ELF-1 (cell line): ENCODE measurements at places on chromosomes 12 and 14.

- no peak for DNase-seq
Measured at GRCh38 chr14:61512026-61512834, 183.1 kb upstream of the HIF1A start.

- DNase-seq, result peak; percentile 51
Measured at GRCh38 chr12:13661005-13661887, 320.2 kb downstream of the GRIN2B start.

- peak; percentile 50 for DNase-seq
Measured at GRCh38 chr12:57836442-57837375, 9.8 kb downstream of the CTDSP2 start.

GRCh38 chr12:20557096-20557495, 138.0 kb upstream of the SLCO1C1 start:
- no peak for DNase-seq

DNA sequence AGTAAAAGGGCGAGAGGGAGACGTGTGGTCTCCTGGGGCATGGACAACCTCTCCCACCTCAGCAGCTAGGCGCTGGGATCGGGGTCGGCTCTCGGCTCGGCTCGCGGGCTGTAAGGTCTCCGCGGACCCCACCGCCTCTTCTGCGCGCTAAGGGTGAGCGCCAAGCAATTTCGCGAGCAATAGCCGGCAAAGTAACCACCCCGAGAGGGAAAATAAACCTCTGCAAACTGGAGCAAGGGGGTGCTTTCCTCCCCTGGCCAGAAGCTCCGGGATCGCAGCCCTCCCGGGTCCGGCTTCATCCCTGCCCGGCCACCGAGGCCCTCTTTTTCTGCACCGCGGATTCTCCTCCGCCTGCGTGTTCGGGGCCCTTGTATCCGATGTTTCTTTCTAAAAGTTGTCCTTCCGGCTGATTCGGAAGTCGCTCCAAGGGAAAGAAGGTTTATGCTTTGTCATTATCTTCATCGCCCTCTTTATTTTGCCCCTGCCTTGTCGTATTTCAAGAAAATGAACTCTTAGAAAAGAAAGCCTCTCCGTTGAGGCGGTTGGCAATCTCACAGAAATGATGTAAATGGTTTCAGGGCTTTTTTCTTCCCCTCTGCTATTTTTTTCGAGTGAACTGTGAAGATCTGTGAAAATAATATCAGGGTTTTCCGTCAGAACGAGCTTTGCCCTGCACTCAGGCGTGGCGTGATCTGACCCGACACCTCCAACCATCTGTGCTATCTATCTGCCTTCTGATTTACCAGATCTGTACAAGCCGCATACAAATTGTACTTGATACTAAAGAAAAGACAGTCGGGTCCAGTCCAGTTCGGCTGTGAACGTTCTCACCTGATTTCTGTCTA, 1.7 kb upstream of the SIX6 start:
- DNase-seq, result peak; percentile 38

DNA sequence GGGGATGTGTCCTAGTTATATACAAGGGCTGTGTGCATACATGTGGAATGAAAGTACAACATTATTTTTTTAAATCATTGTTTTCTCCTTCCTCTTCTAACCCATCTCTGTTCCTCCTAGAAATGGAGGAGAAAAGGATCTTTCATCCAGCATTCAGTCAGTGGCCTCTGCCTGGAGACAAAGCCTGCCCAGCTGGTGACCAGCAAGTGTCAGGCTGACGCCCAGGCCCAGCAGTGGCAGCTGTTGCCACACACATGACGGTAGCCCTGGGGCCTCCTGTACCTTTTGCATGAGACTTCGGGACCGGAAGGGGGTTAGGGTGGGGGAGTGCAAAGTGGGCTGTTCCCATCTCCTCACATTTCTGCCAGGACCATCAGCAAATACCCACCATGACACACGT, 46.2 kb downstream of the ERH start:
- no peak for DNase-seq

GRCh38 chr14:98309591-98309990, 962.4 kb downstream of the BCL11B start:
- no peak for DNase-seq

DNA sequence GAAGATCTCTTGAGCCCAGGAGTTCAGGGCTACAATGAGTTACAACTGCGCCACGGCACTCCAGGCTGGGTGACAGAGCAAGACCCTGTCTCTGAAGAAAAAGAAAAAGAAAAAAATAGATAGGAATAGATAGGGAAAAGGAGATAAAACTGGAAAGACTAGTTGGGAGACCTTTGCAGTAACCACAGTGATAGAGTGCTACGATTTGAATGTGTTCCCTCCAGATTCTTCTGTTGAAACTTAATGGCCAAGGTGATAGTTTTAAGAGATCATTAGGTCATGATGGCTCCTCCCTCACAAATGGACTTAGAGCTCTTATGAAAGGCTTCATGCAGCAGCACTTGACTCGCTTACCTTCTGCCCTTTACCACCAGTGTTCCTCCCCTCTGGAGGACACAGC, 13.5 kb upstream of the ATF1 start:
- DNase-seq, result no peak

DNA sequence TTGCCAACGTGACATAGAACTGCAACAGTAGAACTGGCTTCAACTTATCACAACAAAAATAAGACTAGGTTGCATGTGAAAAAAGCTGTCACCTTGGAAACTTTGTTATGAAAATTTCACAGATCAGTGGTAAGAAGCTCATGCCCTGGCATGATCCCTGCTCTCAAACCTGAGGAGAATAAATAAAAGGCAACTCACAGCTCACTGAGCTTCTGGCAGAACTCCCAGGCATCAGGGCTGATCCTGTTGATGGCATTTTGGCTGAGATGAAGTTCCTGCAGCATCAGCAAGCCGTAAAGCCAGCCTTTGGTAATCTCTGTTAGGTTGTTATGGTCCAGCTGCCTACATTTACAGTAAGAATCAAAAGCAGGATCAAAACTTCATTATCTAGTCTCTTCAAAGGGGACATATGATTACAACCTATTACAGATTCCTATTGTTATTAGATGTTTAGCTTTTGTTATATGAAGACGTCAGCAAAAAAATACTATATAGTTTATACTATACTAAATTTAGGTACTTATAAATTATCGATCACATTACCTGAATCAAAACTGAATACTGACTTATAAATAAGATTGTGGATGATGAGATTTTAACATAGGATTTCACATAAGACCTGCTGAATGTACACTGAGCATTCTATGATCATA, 32.0 kb downstream of the LRIG3 start:
- no peak for DNase-seq

- DNase-seq, result no peak
Measured at GRCh38 chr12:41053046-41053445, 135.1 kb upstream of the PDZRN4 start.

DNA sequence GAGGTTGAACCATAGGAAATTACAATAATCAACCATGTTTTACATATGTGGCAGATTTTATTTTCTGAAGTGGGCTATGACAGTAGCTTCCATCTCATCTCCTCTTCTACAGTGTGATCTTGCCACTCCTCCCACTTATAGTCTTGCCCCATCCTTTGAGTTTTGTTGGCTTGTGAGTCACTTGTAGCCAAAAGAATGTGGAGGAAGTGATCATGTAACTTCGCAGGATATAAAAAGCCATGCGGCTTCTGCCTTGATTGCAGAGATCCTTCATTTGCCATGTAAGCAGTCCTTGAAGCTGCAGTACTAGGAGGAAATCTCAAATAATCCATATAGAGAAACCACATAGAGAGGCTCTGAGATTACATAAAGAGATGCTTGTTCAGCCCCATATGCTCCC, 13.7 kb upstream of the ZNF84 start:
- DNase-seq, result no peak

DNA sequence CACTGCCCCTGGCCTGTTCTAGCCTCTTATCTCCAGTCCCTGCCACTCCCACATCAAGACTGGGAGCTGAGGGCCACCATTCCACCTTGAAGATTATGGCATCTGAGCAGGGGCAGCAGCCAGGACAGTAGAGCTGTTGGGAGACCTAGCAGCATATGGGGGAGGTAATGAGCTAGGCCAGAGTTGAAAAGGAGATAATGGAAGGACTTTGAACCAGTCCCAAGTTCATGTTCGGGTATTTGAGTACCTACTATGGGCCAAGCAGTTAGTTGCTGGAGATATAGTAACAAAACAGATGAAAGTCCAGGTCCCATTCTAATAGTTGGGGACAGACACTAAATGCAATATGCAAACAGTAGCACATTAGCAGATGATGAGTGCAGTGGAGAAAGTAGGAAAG, 151.5 kb downstream of the PLXNC1 start:
- no peak for DNase-seq

DNA sequence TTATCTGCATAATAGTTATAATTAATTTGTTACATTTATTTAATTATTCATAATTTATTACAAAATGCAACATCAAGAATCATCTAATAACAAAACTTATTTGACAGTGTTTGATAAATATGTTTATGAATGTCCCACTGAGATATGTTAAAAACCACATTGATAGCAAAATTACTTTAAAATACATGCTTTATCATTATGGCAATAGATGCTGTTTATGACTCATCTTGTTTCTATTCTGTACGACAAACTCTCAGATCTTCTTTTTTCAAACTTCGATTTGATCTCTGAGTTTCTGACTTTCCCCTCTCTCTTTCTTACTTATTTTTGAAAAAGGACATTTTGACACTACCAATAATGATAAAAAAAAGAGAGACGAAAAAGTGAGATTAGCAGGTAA, 56.8 kb upstream of the LRRK2 start:
- DNase-seq, result no peak

GRCh38 chr14:33790996-33791395, 159.9 kb downstream of the EGLN3 start:
- DNase-seq, result no peak

DNA sequence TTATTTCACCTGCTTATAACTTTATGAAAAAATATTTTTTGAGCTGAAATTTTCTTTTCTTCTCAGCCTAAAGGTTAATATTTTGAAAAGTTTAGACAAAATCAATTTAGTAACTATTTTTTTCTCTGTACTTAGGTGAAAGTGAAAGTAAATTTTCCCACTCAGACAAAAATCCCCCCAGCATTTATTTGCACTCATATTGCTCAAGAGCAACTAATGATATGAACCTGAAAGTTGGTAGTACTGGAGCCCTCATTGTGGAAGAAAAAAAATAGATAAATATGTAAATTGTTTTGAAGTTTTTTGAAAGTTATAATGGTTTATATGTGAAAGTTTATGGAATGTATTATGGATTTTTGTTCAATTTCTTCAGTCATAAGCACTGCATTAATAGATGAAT, 1005.9 kb upstream of the ATXN7L3B start:
- no peak for DNase-seq

DNA sequence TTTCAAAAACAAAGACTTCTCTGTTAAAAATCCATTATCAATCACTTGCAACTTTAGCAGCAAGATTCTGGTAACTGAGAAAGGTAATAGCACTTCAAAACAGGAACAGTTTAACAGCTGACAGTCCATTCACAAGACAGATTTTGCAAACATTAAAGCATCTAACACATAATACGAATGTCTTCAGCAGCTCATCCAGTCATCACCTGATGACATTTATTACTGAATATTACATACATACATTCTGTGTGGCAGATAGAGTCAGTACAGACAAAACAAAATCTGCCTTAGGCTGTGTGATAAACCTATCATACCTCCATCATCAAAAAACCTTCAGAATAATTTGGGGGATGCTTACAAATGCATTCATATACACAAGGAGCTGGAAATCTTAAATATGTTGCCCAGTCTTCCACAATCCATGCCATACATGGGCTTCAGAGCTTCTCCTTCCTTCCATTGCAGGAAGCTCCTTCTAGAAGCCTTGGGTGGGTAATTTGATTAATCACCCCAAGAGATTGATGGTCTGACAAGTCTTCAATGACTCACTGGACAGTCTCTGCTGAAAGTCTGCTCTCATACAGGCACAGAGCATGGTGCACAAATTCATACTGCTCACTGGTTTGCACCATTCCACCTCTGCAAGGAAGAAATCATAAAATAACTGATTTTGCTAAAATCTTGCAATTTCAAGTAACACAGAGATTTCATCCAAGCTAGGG, 1.6 kb upstream of the PTPRB start:
- DNase-seq, result no peak

DNA sequence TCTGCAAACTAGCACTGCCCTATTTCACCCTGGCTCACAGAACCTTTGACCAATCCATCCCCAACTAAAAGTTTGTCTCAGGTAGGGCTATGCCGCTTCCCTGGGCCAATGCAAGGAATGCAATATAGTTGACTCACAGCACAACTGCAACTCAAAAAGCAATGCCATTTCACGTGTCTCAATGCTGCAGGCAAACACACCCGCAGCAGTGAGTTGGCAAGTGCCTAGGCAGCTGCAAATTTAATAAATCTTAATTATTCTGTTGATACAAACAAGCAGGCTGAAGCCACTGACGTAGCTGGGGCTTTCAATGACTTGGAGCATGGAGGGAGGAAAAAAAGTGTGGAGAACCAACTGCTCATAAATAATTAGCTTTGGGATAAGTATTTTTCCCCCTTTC, 87.9 kb downstream of the SYNE3 start:
- DNase-seq, result no peak

DNA sequence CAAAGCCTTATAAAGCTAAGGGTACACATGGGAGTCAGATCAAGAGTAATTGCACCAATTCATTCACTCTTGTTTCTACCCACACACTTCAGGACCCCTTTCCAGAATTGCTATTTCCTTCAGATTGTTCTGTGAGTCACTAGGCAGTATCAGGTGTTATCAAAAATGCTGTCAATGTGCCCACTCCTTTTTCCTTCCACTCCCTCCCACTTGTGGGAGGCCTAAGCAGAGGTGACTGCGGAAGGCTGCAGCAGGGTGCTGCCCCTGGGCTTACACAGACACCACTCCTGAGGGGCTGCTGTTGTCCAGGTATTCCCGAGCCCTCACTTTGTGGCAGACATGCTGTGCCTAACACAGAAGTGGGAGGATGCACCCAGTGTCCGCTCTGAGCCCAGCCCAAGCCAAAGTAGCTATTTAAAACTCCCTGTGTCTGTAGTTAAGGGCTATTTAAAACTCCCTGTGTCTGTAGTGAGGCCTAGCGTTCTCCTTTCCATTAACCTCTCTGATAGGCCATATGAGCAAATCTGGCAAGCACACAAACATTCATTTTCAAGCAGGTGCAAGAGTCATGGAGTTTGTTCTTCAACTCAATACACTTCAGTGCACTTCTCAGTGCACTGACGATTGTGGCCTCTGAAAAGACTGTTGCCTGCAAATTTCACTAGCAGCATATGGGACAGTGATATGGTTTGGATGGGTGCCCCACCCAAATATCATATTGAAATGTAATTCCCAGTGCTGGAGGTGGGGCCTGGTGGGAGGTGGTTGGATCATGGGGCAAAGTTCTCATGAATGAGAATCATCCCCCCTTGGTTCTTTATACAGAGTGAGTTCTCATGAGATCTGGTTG, 117.8 kb downstream of the PHLDA1 start:
- no peak for DNase-seq

DNA sequence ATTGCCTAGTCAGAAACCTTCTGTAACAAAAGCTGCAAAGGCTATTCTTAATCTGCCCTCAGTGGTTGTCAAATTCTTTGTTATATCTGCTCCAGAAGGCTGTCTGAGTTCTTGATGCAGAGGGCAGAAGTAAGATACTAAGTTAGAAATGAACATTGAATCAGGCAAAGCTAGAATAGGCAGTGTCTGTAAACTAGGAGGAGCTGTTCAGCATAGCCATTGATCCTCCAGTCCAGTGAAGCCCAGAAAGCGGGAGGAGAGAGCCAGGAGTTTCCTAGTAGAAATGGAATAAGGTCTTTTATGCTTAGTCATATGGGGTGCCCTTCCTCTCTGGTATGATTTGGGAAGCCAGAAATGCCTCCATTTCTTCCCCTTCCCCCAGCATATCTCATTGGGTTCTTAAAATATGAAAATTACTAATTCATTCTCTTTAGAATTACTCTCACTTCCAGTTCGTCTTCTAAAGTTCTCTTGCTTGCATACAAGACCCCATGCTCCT, 76.2 kb downstream of the APAF1 start:
- DNase-seq, result no peak

- no peak for DNase-seq
Measured at GRCh38 chr14:103343905-103344797, 10.1 kb downstream of the EIF5 start.
